CD4-positive, alpha-beta T cell treated with Interleukin-21 for 1 hour (primary cell): ENCODE measurements at places on chromosomes 16 and 17.

GRCh38 chr16:49499869-49500610 lies 126.4 kb downstream of the C16orf78 start:
- no peak for DNase-seq

DNA sequence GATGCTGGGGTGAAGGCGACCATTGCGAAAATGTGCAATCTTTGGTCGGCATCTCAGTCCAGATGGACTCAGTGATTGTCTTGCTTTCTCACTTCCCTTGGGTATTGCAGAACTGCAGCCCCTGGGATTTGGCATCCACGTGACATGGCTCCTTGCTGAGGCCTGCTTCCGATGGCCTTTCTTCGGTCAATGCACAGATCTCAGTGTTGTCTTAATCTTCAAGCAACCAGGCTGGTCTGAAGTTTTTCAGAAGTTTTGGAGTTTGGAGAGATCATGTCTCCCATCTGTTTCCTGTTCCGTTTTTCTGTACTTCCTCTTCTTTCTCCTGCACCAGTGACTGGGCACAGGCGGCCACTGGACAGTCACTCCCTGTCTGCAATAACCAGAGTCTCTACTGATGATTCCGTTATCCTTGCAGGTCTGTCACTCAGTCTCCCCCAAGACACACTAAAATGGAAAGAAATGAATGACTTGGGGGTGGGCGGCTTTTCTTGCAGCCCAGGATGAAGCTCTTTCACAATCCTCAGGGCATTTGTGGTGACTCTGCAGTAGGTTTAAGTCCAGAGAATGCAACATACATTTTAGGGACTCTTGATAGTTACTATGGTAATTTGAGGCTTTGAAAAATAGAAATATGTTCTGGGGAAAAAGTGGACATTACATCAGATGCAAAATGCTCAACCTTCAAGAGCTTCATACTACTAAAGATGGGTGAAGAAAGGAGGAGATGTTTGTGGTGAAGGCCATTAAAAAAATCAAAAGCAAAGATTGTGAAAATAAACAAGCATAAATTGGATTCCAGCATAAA lies 106.3 kb upstream of the ZFHX3 start:
- DNase-seq = peak; percentile 22

GRCh38 chr17:32382526-32383223 lies 32.7 kb downstream of the ZNF207 start:
- DNase-seq = no peak

GRCh38 chr16:31000671-31001382 lies 9.6 kb downstream of the STX1B start:
- no peak for DNase-seq

GRCh38 chr17:72724267-72724666 lies 368.2 kb downstream of the SLC39A11 start:
- no peak for DNase-seq

GRCh38 chr17:36183001-36183971 lies 6.8 kb upstream of the TBC1D3B start:
- no peak for DNase-seq

DNA sequence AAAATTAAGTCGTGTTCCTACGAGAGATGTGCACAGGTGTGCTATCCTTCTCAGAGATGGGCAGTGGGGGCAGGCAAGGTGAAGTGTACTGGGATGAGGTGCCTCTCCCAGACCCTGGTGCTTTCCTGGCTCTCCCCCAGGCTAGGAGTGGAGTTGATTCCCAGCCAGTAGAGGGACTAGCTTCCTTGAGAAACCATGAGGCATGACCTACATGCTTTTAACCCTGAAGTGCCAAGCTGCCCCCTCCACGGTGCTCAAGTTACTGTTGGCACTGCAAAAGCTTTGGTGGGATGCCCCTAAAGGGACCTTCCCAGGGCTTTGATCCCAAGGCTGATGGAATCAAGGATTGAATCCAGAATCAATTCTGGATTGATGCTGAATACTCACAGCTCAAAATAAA lies 47.0 kb upstream of the SREBF1 start:
- no peak for DNase-seq

DNA sequence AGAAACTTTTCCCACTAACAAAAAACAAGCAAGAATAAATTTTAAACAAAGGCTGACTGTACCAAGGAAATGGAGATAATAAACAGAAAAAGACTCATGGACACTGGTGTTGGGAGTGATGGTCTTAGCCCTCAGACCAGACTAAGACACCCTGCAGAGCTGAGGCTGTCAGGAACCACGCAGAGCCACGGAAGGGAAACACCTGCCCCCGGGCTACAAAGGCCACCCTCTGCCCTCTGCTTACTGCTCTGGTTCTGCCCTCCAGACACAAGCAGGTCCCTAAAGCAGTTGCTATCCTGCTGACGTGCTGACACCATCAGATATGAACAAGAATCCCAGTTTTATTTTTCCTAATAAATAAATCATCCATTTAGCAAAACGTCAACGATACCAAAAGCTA lies 80.0 kb downstream of the ANKRD11 start:
- DNase-seq = no peak

DNA sequence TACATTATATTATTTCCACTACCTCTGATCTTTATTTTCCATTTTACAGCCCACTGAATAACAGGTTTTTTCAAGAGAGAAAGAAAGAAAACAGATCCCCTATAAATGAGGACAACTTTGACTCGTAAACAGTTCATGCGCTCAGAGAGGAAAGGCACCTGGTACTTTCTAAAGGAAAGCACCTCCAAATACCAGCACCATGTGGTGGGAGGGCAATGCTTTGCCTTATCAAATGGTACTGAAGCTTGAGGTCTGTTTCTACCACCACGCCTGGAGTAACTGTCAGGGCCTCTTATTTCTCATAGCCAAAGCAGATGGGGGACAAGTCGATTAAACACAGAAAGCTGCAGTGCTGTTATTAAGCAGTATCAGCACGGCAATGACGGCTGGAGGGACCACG lies 510.3 kb upstream of the ZFHX3 start:
- no peak for DNase-seq

- no peak for DNase-seq
Observed at GRCh38 chr17:35002876-35003551, 22.7 kb downstream of the LIG3 start.

- DNase-seq = no peak
Observed at GRCh38 chr17:66357037-66357436, 54.6 kb downstream of the PRKCA start.

- DNase-seq = no peak
Observed at GRCh38 chr17:72342061-72342460, 221.2 kb downstream of the SOX9 start.

GRCh38 chr17:57899822-57900221 lies 50.0 kb upstream of the MRPS23 start:
- DNase-seq = no peak

DNA sequence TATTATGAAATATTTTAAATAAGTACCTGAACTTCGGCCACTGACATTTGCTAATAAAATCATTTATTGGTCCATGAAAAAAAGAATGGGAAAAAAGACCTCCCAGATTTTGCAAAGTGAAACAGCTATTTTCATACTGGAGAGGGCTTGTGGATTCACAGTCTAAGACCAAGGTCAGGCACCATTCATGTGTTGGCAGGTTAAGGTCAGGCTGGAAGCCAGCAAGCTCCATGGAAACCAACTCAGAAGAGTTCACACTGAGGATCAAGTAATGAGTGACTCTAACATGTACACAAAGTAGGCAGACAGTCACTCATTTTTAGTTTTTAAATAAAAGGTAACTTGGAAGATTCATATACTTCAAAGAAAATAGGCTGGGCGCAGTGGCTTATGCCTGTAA lies 3.4 kb downstream of the DNAJA2 start:
- no peak for DNase-seq

DNA sequence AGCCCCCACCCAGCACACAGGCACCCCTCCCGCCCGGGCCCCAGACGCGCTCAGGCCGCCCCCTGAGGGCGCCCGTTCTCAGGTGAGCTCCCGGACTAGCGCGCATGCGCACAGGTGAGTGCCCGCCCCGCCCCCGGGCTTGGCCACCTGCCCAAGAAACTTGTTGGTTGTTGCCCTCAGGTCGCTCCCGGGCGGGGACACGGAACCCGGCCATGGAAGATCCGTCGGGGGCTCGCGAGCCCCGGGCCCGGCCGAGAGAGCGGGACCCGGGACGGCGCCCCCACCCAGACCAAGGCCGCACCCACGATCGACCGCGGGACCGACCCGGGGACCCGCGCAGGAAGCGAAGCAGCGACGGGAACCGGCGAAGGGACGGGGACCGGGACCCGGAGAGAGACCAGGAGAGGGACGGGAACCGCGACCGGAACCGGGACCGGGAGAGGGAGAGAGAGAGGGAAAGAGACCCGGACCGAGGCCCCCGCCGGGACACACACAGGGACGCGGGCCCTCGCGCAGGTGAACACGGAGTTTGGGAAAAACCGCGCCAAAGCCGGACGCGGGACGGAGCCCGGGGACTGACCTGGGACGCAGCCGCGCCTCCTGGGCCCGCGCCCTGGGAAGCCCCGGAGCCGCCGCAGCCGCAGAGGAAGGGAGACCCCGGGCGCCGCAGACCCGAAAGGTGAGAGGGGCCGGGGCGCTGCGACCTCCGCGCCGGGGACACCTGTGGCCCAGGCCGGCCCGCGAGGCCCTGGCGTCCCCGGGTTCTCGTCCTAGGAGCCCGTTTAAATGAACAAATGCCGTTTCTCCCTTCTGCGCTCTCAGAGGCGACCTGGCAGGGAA lies at the start of gene MARVELD3:
TSS of gene MARVELD3 (plus strand) at position 167 of the 840 bp plus-strand sequence. CDS start at position 213, 46 bp downstream.
- DNase-seq = peak; percentile 13

- no peak for DNase-seq
Observed at GRCh38 chr17:12290207-12290606, 269.5 kb downstream of the MAP2K4 start.

GRCh38 chr17:45432405-45433158 lies at the start of gene ARHGAP27:
Gene ARHGAP27, minus strand, starts transcription at chr17:45432870. Its CDS starts 2,591 bp downstream, at chr17:45430279.
- DNase-seq = peak; percentile 40

DNA sequence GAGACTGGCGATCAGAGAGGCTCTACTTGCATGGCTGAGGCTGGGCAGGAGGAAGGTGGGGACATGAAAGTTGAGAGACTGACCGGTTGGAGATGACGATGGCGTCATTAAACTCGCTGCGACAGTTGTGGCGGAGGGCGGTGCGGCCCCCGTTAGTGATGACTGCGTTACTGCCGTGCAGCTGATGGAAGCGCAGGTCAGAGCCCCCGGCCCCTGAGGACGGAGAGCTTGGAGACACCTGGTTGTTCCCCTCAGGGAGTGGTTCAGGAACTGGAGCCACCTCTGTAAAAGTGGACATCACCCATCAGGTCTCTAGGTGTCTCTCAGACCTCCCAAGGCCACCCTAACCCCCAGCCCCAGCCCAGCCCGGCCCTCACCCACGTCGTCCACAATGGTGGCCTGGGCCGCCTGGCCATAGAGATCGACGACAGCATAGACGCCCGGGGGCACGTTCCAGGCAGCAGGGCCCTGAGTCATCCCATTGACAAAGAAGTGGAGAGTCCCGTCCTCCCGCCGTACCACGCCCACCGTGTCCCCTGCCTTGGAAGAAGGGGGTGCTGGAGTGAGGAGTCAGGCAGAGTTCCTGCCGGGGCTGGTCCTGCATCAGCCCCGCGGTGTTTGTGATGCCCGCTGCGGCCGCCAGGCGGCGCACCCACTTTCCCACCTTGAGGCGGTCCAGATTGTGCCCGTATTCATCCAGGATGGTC lies 5.3 kb downstream of the NEURL4 start:
- peak; percentile 67 for DNase-seq

DNA sequence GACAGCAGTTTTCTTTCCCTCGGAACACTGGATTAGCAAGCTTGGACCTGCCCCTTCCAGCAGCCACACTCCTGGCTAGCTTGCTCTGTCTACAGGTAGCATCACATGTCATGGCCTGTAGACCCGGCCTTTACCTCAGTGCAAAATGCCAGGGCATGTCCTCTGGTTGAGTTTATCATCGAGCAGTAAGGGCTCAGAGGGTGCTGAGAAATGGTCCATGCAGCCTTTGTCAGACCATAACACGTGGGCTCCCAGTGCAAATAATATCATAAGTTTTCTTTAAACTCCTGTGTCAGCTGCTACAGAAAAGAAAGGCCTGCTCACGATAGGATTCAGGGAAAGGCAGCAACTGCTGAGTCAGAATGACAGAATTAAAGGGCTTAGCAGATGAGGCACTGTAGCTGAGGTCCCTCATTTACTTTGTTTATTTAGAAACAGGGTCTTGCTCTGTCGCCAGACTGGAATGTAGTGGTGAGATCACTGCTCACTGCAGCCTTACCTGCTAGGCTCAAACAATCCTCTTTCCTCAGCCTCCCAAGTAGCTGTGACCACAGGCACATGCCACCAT lies 8.0 kb upstream of the GNA13 start:
- no peak for DNase-seq

DNA sequence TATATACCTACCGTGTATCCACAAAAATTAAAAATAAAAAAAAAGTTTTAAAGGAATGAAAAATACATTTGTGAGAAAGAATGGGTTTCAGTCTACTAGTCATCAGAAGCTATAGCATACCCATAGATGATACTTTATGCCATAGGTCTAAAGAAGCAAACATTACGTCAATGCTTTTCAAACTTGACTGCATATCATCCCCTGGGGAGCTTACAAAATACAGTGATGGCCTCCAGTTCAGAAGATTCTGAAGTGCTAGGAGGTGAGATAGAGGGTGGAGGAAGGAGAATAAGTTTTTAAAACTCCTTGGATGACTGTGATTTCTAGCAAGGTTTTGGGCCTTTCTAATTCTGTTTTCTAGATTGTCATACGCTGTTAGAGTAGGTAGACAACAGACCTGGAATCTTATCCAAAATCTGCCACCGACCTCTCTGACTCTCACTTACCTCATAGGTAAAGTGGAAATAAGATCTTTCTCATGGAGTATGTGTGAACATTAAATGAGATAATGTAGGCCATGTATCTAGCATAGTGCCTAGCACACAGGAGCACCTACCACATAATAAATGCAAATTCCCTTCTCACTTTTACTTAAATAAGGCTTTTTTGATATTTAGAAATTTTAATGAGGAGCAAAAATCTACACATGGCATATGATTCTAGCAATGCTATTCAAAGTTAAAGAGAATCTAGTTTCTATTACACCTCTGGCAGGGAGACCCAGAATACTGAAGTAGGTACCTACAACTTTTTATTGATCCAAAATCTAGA lies 12.4 kb downstream of the MMD start:
- DNase-seq = no peak

DNA sequence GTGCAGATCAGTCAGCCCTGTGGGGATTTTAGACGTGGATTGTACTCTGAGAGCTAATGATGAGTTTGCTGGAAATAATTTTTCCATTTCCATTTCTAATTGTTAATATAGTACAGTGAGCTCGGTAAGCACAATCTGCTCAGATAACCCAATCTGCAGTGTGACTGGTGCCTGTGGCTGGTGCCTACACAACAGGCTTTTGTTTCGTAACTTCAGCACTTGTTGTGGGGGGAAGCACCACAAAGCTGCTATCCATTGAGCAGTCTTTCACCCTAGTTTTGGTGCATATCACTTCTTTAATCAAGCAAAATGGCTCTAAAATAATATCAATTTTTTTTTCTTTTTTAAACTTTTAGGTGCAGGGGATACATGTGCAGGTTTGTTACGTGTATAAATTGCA lies 534.9 kb upstream of the HSBP1 start:
- no peak for DNase-seq
